Stimulated activated CD4-positive, alpha-beta T cell treated with anti-CD3 and anti-CD28 coated beads, Interleukin-15, amount 100 ng/mL, for 48 hours (primary cell): ENCODE measurements at places on chromosomes 3 and 15.

GRCh38 chr15:74635228-74635627, 19.6 kb downstream of the CLK3 start:
- peak; percentile 58 for DNase-seq

DNA sequence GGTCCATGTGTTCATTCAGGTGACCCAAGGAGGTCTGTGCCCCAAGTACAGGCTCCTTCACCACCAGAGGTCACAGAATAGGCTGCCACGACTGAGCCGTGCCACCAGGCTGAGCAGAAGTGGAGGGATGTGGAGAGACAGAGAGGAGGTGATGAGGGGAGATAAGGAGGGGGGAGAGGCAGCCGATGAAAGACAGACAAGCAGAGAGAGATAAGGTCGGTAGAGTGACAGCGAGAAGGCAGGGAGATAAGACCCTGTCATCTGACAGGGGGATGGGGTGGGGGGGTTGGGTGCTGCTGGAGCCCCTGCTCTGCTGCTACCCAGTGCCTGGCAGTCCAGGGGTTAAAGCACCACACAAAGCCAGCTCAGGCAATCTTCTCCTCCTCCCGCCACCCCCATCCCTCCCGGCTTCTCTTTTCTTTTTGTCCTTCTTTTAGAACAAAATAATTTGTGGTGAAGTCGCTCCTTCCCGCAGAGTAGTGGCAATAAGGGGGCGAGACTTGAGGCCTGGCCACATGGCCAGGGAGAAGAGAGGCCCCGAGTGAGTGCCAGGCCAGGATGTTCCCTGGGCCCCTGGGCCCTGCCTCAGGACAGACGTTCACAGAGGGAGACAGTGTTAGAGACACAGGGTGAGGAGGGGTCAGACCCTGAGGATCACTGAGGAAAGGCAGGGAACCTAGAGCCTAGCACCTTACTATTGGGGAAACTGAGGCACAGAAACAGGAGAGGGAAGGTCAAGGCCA, 67.9 kb downstream of the CACNA2D2 start:
- DNase-seq: no peak

- DNase-seq: no peak
These were observed 7.8 kb downstream of the BNC1 start for GRCh38 chr15:83276661-83277060.

- no peak for DNase-seq
These were observed 10.2 kb downstream of the PLSCR5 start for GRCh38 chr3:146594843-146595482.

- DNase-seq: no peak
These were observed 1.2 kb downstream of the COX17 start for GRCh38 chr3:119676020-119676419.

DNA sequence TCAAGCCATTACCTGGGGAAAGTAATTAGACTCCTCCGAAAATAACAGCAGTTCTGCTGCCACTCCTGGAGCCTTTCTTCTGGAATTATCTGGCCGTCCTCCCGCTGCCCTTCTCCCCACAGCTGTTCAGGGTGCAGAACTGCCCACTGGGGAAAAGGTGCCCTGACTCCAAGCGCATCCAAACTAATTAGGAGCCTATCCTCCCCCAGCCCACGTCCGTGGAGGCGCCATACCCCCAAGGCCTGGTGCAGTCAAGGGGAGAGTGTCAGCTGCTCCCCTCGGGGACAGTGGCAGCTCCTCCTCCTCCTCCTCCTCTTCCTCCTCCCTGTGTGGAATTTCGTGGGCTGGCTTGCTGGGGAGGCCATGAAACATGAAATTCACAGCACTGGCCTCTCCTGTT, 177.2 kb downstream of the XXYLT1 start:
- no peak for DNase-seq

DNA sequence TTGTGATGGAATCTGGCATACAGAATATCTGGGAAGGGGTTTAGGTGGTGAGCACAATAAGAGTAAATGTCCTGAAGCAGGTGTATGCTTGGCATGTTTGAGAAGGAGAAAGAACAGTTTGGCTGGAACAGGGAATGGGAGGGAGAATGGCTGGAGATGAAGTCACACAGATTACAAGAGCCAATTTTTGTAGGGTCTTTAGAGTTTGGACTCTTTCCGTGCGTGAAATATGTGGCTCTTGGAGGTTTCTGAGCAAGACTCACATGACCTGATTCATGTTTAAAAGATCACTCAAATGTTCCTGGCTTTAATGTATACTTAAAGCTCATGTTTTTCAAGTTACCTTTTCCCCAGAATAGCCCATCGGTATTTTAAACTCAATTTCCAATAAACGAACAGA, 32.8 kb downstream of the SPRED1 start:
- no peak for DNase-seq

GRCh38 chr3:67290438-67290837, 292.3 kb downstream of the KBTBD8 start:
- no peak for DNase-seq

DNA sequence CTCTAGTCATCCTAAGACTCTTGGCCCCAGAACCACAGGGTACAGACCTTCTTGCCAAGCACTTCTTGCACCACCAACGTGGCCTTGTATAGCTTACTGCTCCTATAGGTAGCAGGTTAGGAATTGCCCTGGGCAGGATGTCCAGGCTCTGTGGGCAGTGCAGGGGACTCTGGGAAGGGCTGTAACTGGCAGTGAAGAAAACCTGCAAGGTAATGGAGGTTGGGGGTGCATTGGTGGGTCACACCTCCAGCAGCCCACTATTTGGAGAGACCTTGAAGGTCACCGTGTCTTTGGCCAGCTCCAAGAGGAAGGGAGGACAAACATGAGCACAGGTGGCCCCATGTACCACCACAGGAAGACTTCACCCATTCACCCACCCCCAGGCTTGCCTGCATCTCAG, 21.3 kb upstream of the XYLB start:
- DNase-seq: no peak

- no peak for DNase-seq
These were observed 6.4 kb upstream of the ITGB5 start for GRCh38 chr3:124893526-124893925.

DNA sequence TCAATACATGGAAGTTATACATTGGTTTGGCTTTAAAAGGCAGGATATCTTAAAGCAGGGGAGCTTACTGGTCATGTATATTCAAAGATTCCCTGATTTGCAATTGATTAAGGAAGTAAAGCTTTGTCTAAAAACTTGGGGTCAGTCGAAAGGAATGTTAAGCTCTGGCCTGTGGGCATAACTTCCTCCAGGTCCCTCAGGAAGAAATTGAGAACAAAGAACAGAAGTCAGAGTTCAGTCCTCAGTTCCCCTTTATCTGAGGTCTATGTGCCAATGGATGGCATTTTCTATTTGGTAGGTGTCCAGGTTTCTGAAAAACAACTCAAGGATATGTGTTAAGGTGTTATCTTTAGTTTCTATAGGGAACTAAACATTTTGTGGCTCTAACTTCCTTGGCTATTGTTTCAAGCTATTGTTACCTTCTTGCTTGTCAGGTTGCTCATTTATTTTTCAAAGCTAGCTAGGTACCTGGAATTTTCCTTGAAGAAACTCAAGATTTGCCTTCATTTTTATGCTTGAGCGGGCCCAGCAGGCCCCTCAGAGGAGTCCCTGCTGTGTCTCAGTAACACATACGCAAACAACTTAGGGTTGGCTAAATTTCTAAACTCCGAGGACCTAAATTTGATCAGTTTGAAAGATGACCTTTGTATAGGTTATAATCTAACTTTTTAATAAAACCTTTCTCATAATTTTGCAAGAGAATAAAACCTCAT, 135.0 kb upstream of the UBE2E2 start:
- DNase-seq: no peak

GRCh38 chr3:58266577-58266976, 29.0 kb downstream of the ABHD6 start:
- no peak for DNase-seq

- no peak for DNase-seq
These were observed 65.9 kb downstream of the CACNA2D3 start for GRCh38 chr3:54188176-54188791.

DNA sequence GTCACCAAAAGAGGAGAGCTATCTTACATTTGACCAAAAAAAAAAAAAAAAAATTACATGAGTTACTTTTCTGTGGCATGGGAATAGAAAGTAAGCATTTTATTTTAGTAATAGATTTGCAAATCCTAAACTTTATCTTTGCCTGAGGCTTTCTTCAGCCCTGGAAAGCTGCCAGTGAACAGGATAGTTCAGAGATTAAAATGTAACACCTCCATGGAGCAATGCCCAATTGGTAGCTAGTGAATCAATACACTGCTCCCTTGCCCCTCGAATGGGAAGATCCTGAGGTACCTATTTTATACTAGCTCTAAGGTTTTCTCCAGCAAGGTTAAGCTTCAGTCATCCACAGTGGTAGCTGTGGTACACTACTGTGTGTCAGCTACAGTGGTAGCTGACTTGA, 867.1 kb downstream of the NAALADL2 start:
- no peak for DNase-seq

DNA sequence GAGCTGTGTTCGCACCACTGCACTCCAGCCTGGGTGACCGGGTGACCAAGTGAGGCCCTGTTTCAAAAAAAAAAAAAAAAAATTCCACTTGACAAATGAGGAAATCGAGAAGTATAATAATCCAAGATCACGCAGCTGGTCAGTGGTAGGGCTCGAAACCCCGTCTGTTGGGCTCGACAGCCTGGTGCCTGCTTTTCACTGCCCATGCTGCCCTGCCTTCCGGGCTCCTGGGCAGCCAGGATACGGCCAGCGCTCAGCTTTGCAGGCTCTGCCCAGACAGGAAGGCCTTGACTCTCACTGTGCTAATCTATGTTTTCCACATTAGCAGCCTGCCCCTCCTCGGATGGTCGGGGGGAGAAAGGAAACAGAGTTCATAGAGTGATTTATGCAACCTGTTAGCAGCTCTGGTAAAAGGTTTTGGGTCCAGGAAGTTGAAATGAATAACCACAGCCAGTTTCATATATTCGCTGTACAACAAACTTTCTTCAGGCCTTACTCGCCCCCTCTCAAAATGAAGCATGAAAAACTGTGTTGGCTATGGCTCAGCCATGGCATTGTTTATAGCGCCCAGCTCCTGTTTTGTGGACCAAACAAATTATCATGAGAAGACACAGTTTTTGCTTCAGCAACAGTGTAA, 108.8 kb downstream of the XXYLT1 start:
- no peak for DNase-seq

DNA sequence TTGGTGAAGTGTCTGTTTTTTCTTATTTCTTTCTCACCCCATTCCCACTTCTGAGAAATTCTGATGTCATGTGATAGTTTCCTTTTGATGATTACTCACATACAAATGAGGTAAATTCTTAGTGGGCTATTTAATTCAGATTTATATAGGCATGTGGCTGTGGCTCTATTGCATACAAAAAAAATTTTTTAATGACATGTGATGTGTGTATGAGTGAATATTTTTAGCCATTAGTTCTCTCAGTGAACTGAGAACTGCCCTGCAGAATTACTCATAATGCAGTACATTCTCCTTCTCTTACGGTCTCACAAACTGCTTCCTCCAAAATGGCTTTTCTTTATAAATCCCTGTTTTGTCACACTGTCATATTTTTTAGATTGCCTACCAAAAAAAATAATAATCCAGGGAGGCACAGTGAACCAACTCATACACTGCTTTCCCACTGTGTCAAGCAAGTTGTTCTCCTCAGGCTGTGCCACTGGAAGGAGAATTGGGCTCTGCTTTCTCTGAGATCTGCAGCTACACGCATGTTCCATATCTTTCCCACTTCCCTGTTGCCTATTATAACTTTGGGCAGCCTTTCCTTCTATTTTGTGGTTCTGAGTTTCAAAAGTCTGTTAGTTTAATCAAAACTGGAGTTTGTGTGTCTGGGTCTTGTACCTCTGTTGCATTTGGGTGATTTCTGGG, 415.7 kb upstream of the THBS1 start:
- DNase-seq: no peak

DNA sequence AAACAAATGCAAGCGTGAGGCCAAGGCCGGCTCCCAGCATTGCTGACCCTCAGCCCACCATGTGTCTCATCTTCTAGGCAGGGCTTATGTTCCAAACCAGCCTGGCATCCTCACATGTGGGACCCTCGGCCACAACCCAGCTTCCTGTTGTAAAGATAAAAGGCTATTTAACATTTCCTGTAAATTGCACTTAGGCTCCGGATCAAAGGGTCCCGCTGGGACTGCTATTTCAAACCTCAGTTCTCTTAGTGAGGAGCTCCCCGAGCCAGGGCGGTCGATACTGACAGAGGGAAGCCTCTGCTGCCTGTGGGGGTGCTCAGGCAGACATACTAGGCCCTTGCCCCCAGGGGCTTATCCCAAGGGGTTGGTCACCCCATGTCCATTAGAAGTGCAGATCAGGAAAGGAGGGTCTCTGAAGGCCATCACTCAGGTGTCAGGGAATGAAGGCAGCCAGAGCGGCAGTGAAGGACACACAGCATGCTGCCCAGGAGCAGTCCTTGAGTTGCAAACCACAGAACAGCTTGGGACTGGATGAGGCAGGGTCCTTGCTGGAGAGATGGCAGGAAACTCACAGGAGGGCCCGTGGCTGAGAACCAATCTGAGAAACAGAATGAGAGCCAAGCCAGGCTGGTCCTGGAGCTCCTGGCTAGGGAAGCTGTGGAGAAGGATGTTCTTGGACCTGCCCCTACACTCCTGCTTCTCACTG, 239.9 kb downstream of the TLE3 start:
- no peak for DNase-seq

DNA sequence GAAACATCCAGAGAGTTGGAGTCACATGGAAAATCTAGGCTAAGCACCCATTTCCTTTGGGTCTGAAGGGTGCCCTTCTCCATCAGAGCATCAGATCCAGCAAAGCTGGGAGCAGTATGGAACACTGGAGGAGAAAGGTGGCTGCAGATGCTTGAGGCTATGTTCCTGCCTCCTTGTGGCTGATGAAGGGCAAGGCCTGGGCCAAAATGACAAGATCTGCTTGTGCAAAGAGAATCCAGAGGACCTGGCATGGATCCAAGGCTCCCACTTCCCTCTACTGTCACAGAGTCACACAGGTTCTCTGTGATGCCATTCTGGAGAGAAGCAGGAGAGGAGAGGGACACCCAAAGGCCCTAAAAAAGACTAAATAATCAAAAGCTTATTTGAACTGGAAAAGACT, 9.2 kb upstream of the ATP8B4 start:
- no peak for DNase-seq

GRCh38 chr3:3683261-3683660, 116.0 kb upstream of the LRRN1 start:
- DNase-seq: no peak

- DNase-seq: no peak
These were observed 108.8 kb downstream of the EPHB1 start for GRCh38 chr3:134903837-134904236.

DNA sequence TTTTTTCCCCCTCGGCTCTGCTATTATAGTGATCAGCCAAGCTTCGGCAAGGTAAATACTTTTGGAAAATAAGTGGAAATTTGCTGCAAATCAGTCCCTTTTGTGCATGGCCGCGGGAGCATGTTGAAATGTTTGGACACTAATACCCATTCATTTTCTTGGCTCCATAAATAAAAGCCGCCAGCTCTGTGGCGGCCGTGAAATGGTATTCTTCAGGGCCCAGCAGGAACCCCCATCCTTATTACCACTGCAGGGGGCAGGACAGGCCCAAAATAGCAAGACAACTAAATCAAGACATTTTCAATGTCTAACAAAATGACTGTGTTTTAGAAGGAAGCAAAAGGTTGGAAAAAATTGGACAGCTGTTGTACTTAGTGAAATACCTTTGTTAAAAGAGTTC, 362.3 kb downstream of the NR2F2 start:
- no peak for DNase-seq
